Type B pancreatic cell (in vitro differentiated cells): ENCODE measurements at places on chromosomes 6 and 20. TPM values are rescaled to one million over a fixed set of nuclear protein-coding genes. Genes with fewer than 3 reads are reported as not detected.

Gene RIMS4
- total RNA-seq, result 3.6 and 7.5 TPM in 2 replicates

GRCh38 chr6:140586426-140587061 lies 1212.1 kb upstream of the CITED2 start:
- H3K27ac ChIP-seq, result no peak overlapping the region
- H3K36me3 ChIP-seq, result no peaks in the 10 kb centered on the region
- no peak overlapping the region for H3K4me3 ChIP-seq
- DNase-seq, result no peak

- no peaks in the 10 kb centered on the region for H3K36me3 ChIP-seq
- H3K27me3 ChIP-seq, result peaks cover 2% of the 10 kb centered on the region
- no peak for DNase-seq
- peaks cover 14% of the 10 kb centered on the region for H3K4me1 ChIP-seq
- no peak overlapping the region for H3K27ac ChIP-seq
- no peak overlapping the region for H3K4me3 ChIP-seq
These were observed 505.0 kb downstream of the BMP2 start for GRCh38 chr20:7272512-7272911.

- H3K27ac ChIP-seq, result no peak overlapping the region
- peaks cover 29% of the 10 kb centered on the region for H3K27me3 ChIP-seq
- DNase-seq, result no peak
- peak overlapping the region; percentile 35 for H3K4me3 ChIP-seq
These were observed 90.2 kb upstream of the SULF2 start for GRCh38 chr20:47875297-47876025.

Gene ADGRF4
- 0.87 and 2.3 TPM in 2 replicates for total RNA-seq

- H3K4me1 ChIP-seq, result peaks cover 23% of the 10 kb centered on the region
- H3K27me3 ChIP-seq, result no peaks in the 10 kb centered on the region
- no peak for DNase-seq
- no peak overlapping the region for H3K27ac ChIP-seq
- H3K4me3 ChIP-seq, result no peak overlapping the region
These were observed 58.4 kb downstream of the GJA10 start for GRCh38 chr6:89952686-89953085.

Gene MYLK2
- 0.21 and 0.77 TPM in 2 replicates for total RNA-seq

DNA sequence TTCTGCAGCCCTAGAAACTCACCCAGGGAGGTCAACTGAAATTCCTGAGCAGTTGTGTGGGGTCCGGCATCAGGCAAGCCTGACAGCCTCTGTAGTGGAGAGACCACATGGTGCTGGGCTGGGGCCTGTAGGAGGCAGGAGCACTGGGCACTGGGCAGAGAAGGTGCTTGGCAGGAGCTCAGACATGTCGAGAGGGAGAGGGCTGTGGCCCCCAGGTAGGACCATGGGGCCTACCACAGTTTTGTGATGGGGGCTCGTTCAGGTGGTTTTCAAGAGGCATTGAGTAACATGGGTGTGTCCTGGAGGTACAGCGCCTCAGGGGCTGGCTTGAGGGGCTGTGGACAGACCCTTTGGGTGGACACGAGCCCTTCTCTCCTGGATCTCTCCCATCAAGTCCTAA lies 15.9 kb downstream of the SLC22A23 start:
- H3K27me3 ChIP-seq, result no peaks in the 10 kb centered on the region
- H3K4me3 ChIP-seq, result no peak overlapping the region
- H3K4me1 ChIP-seq, result peaks cover 41% of the 10 kb centered on the region

- no peak for DNase-seq
- H3K36me3 ChIP-seq, result no peaks in the 10 kb centered on the region
- no peaks in the 10 kb centered on the region for H3K27me3 ChIP-seq
These were observed 137.5 kb downstream of the EYS start for GRCh38 chr6:65569505-65569904.

DNA sequence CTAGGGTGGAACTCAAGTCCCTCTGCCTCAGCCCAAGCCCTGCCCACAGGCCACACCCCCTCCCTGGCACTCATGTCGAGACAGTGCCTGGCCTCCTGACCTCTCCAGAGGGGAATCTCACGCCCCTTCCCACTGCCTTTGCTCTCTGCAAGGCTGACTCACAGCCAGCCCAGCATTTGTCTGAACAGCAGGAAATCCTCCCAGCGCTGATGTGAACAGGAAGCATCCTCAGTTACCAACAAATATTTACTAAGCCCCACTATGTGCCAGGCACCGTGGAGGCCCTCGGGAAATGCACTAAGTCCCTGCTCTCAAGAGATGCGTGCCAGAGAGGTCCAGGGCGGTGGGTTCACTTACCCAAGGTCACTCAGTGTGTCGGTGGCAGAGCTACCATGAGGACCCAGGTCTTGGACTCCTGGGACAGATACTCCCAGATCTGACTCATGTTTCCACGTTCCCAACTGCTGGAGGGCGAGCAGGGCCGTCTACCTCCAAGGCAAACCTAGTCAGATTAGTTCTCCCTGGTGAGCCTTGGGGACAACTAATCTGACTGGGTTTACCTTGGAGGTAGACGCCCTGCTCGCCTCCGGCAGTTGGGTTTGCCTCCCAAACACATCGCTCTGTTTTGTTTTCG lies 7.8 kb downstream of the ADA start:
- H3K27me3 ChIP-seq, result no peaks in the 10 kb centered on the region
- DNase-seq, result no peak
- peaks cover 6% of the 10 kb centered on the region for H3K36me3 ChIP-seq
- H3K4me3 ChIP-seq, result no peak overlapping the region
- peaks cover 49% of the 10 kb centered on the region for H3K4me1 ChIP-seq
- H3K27ac ChIP-seq, result no peak overlapping the region

Gene HLA-DRA
- 1.4 and 2.1 TPM in 2 replicates for total RNA-seq

- peaks cover 97% of the 10 kb centered on the region for H3K27me3 ChIP-seq
- H3K4me1 ChIP-seq, result peaks cover 5% of the 10 kb centered on the region
- DNase-seq, result no peak
These were observed 2.2 kb upstream of the PRDM13 start for GRCh38 chr6:99604166-99605073.

DNA sequence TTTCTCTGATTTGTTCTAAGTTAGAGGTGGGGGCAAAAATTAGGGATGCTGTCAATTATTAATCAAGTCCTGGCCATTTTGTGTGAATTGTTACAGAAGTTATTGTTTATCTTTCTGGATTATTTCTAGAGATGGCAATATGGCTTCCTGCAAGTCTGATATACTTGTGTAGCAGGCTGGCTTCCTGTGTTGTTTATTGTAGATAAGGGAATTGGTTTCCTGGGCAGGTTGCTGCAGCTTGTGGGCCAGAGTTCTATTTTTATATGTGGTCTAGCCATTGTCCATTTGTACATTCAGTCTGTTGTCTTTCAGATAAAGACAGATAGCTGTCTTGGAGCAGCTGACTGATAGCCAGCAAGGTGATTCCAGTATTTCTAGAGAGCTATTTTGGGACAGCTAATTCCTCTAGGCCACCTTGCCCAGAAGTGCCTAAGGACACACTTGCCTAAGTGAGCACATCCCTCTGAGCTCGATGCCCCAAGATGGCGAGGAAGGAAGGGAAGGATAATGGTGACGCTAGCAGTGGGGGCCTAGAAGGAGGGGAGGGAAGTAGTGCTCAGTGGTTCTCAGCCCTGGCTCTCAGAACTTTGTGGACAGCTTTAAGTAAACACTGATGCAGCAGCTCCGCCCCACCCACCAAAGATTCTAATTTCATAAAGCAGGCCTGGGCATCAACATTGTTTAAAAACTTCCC lies 25.5 kb downstream of the DDO start:
- no peaks in the 10 kb centered on the region for H3K36me3 ChIP-seq
- no peak for DNase-seq
- H3K4me3 ChIP-seq, result no peak overlapping the region
- no peaks in the 10 kb centered on the region for H3K27me3 ChIP-seq

Gene DDO
- not detected in 2 replicates for total RNA-seq

DNA sequence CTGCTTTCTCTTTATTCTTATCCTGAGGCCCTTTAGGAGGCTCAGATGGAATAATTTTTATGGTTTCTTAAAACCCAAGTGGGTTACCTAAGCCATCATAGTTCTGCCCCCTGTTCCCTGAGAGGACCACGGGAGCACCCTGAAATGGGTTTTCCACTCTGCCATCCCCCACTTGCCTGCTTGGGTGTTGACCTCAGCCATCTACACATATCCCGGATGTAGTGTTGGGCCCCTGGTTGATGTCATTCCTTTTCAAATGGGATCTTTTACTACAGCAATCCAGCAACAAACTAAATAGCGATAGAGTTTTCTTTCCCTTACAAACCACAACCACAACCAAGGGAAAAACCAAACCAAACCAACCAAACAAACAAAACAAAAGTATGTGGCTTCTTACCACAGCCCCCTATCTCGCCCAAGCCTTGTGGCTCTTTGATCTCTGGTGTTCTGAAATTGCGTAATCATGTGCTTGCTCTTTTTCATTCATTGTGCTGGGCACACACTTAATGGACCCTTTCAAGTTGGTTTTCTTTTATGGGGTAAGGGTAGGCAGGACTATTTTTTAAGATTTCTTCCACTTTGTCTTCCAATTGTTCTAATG lies 154.9 kb downstream of the ESR1 start:
- H3K36me3 ChIP-seq, result no peaks in the 10 kb centered on the region
- no peak for DNase-seq
- H3K27me3 ChIP-seq, result peaks cover 9% of the 10 kb centered on the region
- H3K4me1 ChIP-seq, result no peaks in the 10 kb centered on the region
- H3K27ac ChIP-seq, result no peak overlapping the region

Gene ULBP1
- total RNA-seq, result 0.48 and 8.2 TPM in 2 replicates
